ENCODE measurements at places on chromosomes 1 and 21. TPM values are rescaled to one million over a fixed set of nuclear protein-coding genes. Genes with fewer than 3 reads are reported as not detected.

- H3K36me3 ChIP-seq, result no peaks in the 10 kb centered on the region
- H3K27me3 ChIP-seq, result no peaks in the 10 kb centered on the region
- H3K4me3 ChIP-seq, result no peak overlapping the region
- H3K27ac ChIP-seq, result peak overlapping the region; percentile 34
Observed at GRCh38 chr21:35924714-35925301, 135.5 kb downstream of the SETD4 start.

GRCh38 chr1:200281201-200281835 lies 128.5 kb downstream of the ZNF281 start:
- no peak for DNase-seq
- no peak overlapping the region for H3K27ac ChIP-seq
- no peaks in the 10 kb centered on the region for H3K4me1 ChIP-seq
- H3K4me3 ChIP-seq, result no peak overlapping the region

DNA sequence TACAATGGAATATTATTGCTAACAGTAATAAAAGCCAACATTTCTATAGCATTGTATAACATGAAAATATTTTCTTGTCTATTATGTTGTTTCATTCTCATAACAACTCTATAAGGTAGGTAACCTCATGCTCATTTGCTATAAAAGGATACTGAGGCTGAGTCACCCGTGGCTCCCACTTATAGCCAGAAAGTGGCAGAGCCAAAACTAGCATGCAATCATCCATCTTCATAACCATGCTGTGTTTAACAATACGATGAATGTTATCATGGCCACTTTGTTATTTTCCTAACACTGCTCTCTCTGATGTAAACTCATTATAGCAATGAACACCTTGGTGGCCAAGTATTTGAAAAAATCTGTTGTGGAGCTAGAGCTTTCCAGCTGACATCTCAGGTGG lies 80.8 kb upstream of the JUN start:
- H3K4me3 ChIP-seq, result no peak overlapping the region
- no peaks in the 10 kb centered on the region for H3K27me3 ChIP-seq
- no peaks in the 10 kb centered on the region for H3K4me1 ChIP-seq
- H3K27ac ChIP-seq, result no peak overlapping the region

DNA sequence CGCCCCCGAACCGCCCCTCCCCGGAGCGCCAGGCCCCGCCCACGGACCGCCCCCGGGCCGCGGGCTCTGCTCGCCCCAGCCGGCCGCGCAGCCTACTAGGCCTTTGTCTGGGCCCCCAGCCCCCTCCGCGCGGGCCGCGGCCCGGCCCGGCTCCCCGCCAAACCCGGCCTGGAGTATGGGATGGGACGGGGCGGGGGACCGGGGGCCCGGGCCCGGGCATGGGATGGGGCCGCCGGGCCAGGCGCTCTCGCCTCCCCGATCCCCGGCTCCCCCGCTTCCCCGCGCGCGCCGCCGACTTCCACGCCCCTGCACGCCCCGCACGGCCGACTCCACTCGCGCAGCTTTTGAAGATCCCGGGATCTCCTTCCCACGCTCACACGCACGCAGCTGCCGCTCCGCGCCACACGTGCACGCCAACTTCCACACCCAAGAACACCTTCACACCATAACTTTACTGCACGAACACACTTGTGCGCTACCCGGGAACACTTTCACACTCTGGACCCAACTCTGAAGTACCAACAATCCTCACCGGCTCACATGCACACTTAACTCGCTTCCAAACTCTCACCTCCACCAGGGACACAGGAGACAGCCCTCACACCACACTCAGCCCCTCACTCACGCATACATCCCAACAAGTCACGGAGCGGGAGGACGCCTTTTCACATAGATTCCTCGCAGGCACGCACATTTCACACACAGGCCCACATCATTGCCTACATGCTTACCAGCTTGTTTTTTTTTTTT lies 437 bp upstream of the HSPG2 start:
- H3K4me1 ChIP-seq, result peaks cover 87% of the 10 kb centered on the region
- H3K27me3 ChIP-seq, result no peaks in the 10 kb centered on the region
- H3K4me3 ChIP-seq, result peak overlapping the region; percentile 89
- peak; percentile 94 for DNase-seq

DNA sequence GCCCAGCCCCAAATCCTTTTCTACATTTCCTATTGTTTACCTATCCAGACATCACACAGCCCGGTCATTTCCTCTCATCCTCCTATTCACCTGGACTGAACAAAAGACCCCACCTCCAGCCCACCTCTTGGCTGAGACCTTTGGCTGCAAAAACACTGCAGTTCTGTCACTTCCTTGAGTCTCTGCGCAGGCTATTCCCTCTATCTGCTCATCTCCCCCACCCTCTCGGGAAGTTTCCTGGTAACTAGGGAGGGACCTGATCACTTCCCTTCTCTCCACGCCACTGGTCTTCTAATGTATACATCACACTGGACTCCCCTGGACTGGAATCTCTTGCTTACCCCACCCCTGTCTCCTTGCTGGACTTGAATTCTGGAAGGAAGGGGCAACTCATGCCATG lies 5.3 kb downstream of the HTR1D start:
- H3K27me3 ChIP-seq, result peaks cover 65% of the 10 kb centered on the region
- no peaks in the 10 kb centered on the region for H3K36me3 ChIP-seq
- peaks cover 7% of the 10 kb centered on the region for H3K4me1 ChIP-seq
- H3K27ac ChIP-seq, result no peak overlapping the region
- no peak for DNase-seq

- no peaks in the 10 kb centered on the region for H3K27me3 ChIP-seq
- no peak overlapping the region for H3K4me3 ChIP-seq
- no peaks in the 10 kb centered on the region for H3K36me3 ChIP-seq
- no peak overlapping the region for H3K27ac ChIP-seq
- peaks cover 49% of the 10 kb centered on the region for H3K4me1 ChIP-seq
Observed at GRCh38 chr1:8625491-8625890, 191.9 kb downstream of the RERE start.

DNA sequence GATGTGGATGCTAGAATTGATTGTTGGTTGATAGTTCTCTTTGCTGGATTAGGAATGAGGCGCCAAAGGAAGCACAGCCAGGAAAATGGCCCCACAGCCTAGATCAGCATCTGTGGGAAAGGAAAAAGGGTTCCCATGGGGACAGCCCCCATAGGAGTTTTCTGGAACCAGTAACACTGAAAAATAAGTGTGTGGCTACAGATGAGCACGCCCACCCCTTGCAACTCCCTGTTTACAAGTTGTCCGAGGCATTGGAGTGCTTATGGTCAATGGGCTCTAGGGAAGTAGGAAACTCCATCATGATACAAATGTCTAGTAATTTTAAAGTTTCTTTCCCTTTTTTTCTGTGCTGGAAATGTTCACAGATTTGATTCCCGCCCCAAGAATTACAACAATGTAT lies 23.8 kb upstream of the UBE2U start:
- no peaks in the 10 kb centered on the region for H3K4me1 ChIP-seq
- DNase-seq, result no peak
- no peaks in the 10 kb centered on the region for H3K27me3 ChIP-seq

DNA sequence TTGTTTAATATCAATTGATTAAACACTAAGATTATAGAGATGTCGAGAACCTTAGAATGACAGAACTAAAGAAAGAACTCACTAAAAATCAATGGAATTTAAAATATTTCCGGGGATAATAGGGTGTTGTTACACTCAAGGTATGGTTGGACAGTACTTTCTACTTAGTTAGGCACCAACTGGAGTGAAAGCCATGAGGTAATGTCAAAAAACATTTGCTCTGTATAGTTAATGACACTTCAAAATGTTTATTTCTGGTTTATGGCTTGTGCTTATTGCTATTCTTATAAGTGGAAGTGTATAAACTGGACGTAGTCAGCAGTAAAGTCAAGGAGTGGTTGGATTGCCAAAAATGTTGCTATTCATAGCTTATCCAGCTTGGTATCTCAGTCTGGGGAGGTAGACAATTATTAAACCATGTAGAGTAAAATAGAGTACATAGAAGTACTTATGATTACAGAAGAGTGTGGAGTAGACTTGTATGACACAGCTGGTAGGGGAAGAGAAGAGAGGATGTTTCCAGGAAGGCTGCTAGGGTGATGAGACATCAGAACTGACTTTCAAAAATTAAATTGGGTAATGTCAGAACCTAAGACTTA lies 56.5 kb upstream of the BMP8A start:
- H3K4me1 ChIP-seq, result peaks cover 23% of the 10 kb centered on the region
- peaks cover 50% of the 10 kb centered on the region for H3K36me3 ChIP-seq
- DNase-seq, result no peak
- no peak overlapping the region for H3K4me3 ChIP-seq
- H3K27me3 ChIP-seq, result no peaks in the 10 kb centered on the region

DNA sequence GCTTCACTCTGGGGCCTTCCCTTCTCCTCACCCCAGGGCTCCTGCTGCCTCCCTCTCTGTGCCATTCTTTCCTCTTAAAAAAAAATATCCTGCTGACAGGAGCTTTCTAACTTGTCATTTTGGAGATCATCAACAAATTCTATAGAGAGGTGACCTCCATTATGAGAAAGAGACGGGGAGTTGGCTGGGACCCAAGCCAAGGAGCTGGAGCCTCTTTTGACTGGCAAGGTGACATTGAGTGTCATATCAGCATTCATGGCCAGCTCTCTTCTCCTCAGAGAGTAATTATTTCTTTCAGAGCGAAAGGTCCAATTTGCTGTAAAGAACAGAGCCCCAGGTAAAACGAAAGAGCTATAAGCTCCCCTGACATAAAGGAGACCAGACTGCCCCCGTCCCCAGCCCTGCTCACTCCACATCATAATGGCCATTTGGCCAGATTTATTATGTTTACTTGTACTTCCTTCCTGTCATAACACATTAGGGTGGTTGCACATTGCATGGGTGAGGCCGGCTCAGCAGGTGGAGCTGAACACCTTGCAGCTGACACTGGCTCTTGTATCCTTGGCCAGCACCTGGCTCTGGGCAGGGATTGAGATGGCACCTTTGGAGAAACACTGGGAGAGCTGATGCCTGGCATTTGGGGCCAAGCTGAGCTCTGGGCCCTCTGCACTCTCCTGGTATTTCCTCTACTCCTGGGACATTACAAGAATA lies 404.0 kb upstream of the VAMP3 start:
- no peaks in the 10 kb centered on the region for H3K27me3 ChIP-seq
- no peaks in the 10 kb centered on the region for H3K36me3 ChIP-seq
- no peaks in the 10 kb centered on the region for H3K4me1 ChIP-seq
- no peak overlapping the region for H3K27ac ChIP-seq
- no peak for DNase-seq
- H3K4me3 ChIP-seq, result no peak overlapping the region

DNA sequence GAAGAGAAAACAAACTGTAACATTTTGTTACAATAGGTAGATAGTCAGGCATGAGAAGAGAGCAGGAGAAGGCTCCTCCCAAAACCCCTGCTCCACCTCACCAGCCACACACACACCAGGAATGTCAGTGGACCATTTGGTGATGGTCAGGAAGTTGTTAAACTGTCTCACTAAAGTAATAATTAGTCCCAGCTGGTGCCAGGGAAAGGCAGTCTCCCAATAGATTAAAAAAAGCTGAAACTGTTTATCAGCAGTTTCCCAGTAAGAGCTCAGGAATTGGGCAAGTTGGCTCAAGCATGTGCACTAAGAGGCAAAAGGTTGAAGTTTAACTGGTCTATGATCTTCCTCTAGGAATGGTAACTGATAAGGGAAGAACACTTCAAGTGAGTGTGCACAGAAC lies 249.6 kb downstream of the COL11A1 start:
- H3K27ac ChIP-seq, result no peak overlapping the region
- DNase-seq, result no peak
- no peaks in the 10 kb centered on the region for H3K27me3 ChIP-seq
- no peaks in the 10 kb centered on the region for H3K4me1 ChIP-seq
- no peak overlapping the region for H3K4me3 ChIP-seq
- no peaks in the 10 kb centered on the region for H3K36me3 ChIP-seq

GRCh38 chr1:29201595-29202051 lies 19.9 kb upstream of the SRSF4 start:
- no peaks in the 10 kb centered on the region for H3K27me3 ChIP-seq
- no peak overlapping the region for H3K4me3 ChIP-seq
- peaks cover 19% of the 10 kb centered on the region for H3K4me1 ChIP-seq
- DNase-seq, result no peak
- peaks cover 61% of the 10 kb centered on the region for H3K36me3 ChIP-seq

DNA sequence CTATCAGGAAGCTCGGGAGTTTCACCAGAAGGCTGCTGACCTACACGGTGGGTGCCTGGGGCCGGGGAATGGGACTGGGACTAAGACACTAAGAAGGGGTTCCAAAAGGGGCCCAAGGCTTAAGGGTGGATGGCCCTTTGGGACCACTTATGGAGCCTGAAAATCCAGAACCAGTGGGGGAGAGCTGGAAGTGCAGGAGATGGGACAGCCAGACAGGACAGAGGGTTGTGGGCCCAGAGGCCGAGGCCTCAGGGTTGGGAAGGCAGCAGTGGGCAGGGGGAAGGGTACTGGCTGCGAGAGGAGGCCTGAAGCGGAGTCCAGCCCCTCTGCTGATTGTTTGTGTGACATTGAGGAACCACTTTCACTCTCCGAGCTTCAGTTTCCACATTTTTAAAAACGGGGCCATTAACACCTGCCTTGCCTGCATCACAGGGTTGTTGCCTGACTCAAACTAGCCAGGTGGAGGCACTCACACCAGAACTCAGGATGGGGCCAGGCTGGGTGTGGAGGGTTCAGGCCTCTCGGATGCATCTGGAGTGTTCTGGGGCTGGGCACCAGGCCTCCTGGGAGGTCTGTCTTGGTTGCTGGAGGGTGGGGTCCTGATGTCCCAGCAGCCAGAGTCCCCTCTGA lies 3.0 kb downstream of the TTC24 start:
- DNase-seq, result no peak
- peaks cover 7% of the 10 kb centered on the region for H3K4me1 ChIP-seq
- H3K4me3 ChIP-seq, result no peak overlapping the region
- no peaks in the 10 kb centered on the region for H3K27me3 ChIP-seq
- no peaks in the 10 kb centered on the region for H3K36me3 ChIP-seq
- H3K27ac ChIP-seq, result no peak overlapping the region

GRCh38 chr1:215052256-215053015 lies 30.1 kb upstream of the KCNK2 start:
- H3K27ac ChIP-seq, result no peak overlapping the region
- no peaks in the 10 kb centered on the region for H3K36me3 ChIP-seq
- no peak overlapping the region for H3K4me3 ChIP-seq
- H3K4me1 ChIP-seq, result no peaks in the 10 kb centered on the region

The RFX5 gene
- 64.0 TPM for total RNA-seq

The TMEM51 gene
- total RNA-seq, result 16.0 TPM

The IFNGR2 gene
- total RNA-seq, result 65.8 TPM

The CFH gene
- 31.9 TPM for total RNA-seq

The OR2T11 gene
- not detected for total RNA-seq

The FNDC5 gene
- 2.5 TPM for total RNA-seq

The HMCN1 gene
- 6.7 TPM for total RNA-seq

The HMGCS2 gene
- total RNA-seq, result not detected

The AMY1A gene
- not detected for total RNA-seq

All from sigmoid colon (tissue), 7 donors.